ENCODE measurements at places on chromosomes 3 and 15.

DNA sequence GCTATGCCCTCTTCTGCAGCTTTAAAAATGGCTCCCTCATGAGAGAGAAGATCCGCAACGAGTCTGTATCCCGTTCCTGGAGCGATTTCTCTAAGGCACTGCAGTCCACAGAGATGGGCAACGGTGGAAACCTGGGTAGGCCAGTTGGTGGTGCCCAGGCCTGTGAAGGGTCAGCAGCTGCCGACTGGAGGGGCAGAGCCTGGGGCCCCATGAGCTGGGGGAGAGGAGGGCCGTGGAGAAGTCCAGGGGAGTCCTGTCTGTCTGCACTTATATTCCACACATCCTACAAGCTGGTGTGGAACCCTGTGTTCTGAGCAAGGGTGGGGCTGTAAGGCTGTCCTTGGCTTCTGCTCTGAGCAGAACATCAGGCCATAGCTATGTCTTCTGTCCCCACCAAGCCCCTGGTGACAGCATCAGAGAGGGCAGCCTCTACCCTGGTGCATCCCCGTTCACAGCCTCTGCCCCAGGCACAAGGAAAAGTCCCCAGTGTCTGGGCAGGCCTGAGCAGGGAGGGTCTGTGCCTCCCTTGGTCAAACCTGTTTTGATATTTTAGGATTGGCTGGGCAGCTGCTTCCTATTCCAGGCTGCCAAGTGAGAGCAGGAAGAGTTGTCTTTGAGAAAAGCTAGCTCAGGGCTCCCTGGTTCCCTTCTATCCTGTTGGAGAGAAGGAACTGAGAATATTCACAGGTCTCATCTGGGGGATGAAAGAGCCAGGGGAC, 29.7 kb downstream of the XYLB start:
- no peak for DNase-seq

DNA sequence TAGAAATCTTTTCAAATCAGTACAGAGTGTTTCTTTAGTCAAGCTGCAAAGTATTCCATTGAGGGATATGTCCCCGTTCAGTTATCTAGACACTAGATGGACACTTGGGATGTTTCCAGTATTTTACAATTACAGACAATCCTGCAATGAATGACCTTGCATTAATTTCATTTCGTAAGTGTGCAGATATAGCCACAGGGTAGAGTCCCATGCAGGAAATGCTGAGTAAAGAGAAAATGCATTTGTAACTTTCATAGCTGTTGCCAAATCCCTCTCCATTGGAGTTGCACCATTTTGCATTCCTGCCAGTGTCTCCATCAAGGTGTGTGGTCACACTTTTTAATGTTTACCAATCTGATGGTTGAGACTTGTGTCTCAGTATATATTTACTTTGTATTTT, 92.5 kb downstream of the LIPC start:
- no peak for DNase-seq

GRCh38 chr3:15860014-15860934, 62.5 kb upstream of the ANKRD28 start:
- peak; percentile 73 for DNase-seq

DNA sequence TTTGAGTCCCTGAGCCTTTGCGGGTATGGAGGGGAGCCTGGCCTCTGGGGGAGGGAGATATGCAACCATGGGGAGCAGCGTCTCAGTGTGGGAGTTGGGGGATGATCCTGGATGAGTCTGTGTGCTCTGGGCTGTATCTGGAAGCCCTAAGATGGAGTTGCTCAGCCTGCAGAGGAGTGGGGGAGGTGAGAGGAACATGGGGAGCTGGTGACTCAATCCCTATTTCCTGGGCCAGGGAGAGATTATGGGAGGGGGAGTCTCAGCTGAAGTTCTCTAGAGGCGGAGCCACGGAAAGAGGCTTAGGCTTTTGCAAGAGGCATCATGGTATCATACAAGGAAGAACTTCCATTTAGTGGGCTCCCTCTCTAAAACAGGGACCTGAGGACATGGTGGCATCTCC, 59.5 kb upstream of the TMEM115 start:
- DNase-seq: no peak

DNA sequence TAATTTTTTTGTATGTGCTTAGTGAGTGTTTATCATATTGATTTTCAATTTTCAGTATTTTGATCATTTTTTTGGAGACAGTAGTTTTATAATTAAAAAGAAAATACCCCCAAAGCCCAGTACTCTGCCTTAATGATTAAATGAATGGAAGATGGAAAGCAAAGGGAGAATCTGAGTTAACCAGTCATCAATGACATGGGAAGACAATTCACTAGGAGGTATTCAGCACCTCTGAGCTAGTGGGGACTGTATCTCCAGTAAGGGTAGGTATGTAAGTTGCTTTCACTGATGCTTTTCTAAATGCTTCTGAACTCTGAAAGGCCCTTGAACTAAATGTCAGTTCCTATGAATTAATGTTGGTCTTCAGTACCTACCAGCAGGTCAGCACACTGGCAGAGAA, 590.4 kb upstream of the DPPA4 start:
- DNase-seq: no peak

- DNase-seq: no peak
Measured at GRCh38 chr3:60199306-60199705, 1051.9 kb downstream of the FHIT start.

DNA sequence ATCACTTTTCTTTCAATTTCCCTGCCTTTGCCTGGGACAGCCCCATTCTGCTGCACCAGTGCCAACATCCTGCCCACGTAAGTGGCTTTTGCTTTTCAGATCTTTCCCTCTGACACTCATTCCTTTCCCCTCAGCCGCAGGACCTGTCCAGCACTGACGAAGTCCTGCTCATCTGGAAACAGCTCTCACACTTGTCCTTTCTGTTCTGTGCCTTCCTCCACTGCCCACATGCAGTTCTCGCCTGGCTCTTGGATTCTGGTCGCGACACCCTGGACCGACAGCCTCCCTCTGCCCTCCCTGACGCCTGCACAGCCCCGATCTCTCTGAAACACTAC, 99.7 kb downstream of the ADCY5 start:
- DNase-seq: no peak

DNA sequence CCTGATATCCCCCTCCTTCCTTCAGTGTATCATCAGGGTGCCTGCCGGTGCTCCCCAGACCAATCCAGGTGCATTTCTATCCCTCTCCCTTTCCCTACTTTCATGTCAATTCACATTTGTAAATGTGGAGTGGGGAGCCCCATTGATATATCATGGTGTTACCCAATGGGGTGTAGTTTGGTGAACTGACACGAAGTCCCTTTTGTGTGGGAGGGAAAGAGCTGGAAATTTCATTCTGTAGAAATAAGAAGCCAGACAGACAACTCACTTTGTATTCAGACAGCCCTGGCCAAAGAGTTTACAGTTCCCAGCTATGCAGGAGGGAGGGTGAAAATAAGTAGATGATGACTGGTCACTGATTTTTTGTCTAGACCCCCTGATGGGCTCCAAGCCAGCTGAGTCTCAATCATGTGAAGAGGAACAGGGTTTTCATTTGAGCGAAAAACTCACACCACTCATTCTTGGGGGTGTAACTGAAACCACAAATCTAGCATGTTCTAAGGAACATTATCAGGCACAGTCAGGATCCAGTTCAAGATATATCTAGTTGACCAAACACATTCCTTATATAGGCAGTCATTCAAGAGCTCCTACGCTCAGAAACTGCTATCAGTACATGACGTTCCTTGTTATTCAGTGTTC, 58.9 kb downstream of the LMCD1 start:
- peak; percentile 64 for DNase-seq
